ENCODE measurements at places on chromosomes 13 and 19.

GRCh38 chr13:113959198-113959597 lies 14.7 kb downstream of the C13orf46 start:
- no peak for DNase-seq

GRCh38 chr19:38223119-38223523 lies 901 bp downstream of the DPF1 start:
- no peak for DNase-seq

DNA sequence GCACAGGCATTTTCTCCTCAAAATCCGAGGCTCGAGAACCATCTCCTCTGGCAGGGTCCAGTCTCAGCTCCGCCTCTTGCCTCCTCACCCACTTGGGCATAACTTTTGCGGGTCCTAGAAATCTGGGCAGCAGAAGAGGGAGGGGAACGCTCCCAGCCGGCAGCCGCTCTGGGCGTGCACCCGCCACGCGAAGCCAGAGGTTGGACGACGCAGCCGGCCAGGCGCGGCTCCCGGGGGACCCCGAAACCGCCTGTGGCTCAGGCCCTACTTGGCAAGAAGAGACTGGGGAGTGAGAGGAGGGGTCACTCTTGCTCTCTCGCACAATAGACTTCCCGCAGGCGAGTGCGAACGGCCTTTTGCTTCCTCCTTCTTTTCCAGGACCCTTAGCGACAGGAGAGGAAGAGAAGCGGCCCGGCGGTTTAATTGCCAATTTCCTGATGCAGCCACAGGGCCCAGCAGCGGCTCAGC lies 6.0 kb upstream of the SOX1 start:
- no peak for DNase-seq

DNA sequence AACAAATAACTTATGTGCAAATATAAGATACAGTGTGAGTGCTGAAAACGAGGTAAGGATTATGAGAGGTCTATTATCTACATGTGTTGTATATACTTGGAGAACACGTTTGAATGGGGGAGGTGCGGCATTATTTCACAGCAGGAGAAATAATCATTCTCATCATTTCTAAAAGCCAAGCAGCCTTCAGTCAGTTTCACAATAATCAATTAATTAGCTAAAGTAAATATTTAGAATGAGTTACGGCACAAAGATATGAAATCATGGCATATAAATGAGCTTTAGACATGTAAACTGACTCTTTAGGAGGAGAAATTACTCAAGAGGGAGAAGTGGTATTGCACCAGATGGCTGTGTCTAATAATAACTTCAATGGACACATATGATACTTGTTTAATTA lies 366.6 kb downstream of the DNAJC15 start:
- no peak for DNase-seq

GRCh38 chr13:72839831-72840426 lies 58.0 kb downstream of the PIBF1 start:
- DNase-seq, result no peak

DNA sequence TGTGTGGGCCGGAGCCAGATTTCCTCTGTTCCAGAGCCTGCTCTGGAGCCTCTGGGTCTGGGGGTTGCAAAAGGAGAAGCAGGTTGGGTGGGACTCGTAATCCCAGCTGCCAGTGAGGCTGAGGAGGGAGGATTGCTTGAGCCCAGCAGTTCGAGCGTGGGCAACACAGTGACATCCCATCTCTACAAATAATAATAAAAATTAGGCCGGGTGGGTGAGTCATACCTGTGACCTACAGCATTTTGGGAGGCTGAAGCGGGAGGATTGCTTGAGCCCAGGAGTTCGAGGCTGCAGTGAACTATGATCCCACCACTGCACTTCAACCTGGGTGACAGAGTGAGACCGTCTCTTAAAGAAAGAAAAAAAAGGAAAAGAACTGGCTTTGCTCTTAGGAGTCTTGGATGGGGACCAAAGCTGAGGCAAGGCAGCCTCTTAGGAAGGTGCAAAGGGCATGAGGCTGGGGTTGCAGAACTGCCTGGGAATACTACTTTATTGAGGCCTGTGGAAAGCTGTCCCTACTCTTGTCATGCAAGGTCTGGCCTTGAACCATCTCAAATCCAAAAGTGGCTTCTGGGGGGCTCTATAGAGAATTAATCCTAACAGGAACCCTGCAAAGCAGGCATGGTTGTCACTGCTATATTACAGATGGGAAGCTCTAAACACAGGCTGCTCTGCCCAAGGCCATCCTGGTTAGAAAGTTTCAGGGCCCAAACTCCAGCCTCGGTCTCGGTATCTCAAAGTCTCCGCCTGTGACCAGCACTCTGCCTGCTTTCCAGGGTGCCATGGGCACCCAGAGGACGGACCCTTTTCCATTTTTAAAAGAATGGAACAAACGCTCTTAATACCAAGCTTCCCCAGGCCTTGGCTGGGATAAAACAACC lies 880 bp upstream of the C19orf12 start:
- no peak for DNase-seq

GRCh38 chr19:47762151-47762550 lies 16.4 kb upstream of the SELENOW start:
- DNase-seq, result no peak

GRCh38 chr19:29364999-29365398 lies 152.0 kb upstream of the UQCRFS1 start:
- DNase-seq, result no peak

DNA sequence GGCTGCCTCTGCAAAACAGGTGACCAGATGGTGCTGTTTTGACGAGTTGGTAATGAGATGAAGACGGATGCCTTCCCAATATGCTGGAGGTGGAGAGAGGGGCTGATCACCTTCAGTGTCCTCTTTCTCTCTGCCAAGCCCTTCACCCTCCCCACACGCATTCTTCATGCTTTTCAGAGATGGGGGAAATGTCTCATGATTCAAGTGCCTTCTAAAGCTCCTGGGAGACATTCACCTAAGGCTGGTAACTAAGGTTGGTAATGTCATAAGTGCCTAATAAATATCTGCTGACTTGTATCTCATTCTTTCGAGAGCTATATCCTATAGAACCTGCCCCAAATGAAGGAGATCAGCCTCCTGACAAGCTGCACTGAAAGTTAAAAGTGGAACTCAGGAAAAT lies 86.2 kb upstream of the MBNL2 start:
- DNase-seq, result no peak

- no peak for DNase-seq
Observed at GRCh38 chr13:98984118-98984517, 6.3 kb upstream of the DOCK9 start.

GRCh38 chr19:56156768-56157167 lies 15.7 kb downstream of the ZNF444 start:
- no peak for DNase-seq

- no peak for DNase-seq
Observed at GRCh38 chr19:28607066-28607583, 605.8 kb downstream of the UQCRFS1 start.

DNA sequence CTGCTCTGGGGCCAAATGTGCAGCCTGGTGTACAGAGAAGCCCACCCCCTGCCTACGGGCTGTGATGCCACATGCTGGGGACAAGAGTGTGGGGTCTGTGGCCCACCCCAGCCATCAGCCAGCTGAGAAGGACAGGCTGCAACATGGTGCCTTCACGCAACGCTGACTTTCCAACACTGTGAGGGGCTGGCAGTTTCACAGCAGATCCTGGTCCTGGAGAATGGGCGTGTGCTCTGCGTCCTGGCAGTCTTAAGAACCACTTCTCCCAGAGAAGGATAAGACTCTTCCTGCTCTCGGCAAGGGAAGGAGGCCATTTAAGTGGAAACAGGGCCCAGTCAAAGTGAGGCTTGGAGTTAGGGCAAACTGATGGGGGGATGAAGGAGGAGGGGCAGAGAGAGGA lies 4.6 kb downstream of the LRRC4B start:
- no peak for DNase-seq

- DNase-seq, result no peak
Observed at GRCh38 chr19:1864480-1865171, 1.2 kb upstream of the KLF16 start.

DNA sequence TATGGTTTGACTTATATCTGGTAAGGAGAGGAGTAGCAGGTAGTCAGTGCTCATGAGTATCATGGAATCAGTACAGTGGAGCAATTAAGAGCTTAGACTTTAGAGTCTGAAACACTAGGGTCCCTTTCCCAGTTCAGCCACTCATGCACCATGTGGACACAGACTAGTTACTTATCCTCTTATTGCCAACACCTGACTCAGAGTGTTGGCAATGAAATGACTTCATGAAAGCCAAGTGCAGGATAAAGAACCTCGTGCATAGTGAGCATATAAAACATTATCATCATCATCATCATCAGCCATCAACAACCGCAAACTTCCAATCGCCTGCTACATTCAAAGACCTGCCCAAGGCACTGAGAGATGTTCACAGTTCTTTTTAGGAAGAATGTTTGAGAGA lies 164.2 kb downstream of the FOXO1 start:
- DNase-seq, result no peak

DNA sequence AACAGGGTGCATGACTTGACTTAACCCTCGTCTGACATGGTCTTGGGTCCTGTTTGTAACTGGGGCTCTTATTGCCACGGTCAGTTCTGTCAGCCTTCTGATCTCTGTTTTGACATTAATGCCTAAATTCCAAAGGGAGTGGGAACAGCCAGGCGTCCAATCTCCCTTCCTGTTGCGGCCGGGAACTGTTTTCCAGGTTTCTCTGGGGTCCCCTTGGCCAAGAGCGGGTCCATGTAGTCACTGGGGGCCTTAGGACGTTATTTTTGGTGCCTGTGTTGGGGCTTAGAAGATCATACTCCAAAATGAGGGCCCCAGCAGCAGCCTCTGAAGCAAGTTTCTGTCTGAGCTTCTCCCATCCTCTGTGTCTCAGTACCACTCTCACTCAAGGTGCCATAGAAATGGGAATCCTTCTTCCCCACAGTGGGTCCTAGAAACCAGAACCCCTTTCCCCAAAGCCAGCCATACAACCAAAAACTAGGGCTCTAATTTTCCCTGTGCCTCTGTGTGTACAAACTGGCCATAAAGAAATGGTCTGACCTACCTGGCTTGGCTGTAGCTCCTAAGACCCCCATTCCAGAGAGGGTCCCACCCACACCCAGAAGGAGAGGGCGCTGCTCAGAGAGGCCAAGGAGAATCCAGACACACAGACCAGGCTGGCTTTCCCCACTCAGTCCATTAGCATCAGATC lies 50.4 kb downstream of the C13orf46 start:
- DNase-seq, result no peak

DNA sequence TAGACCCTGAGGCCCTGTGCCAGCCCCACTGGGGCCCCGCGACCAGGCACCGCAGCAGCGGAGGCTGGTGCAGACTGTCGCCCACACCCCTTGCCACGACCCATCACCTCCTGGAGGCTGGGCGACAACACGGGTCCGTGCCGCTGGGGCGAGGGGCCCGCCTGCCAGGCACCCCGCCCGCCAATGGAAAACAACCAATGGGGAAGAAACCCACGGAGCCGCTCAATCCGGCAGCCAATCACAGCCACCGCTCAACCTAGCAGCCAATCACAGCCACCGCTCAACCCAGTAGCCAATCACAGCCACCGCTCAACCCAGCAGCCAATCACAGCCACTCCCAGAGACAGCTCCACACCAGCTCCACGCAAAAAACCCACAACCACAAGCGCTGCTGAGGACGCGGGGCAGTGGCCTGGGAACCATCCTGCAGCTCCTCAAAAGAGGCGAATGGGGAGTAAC lies 29.7 kb downstream of the GPX4 start:
- DNase-seq, result no peak

DNA sequence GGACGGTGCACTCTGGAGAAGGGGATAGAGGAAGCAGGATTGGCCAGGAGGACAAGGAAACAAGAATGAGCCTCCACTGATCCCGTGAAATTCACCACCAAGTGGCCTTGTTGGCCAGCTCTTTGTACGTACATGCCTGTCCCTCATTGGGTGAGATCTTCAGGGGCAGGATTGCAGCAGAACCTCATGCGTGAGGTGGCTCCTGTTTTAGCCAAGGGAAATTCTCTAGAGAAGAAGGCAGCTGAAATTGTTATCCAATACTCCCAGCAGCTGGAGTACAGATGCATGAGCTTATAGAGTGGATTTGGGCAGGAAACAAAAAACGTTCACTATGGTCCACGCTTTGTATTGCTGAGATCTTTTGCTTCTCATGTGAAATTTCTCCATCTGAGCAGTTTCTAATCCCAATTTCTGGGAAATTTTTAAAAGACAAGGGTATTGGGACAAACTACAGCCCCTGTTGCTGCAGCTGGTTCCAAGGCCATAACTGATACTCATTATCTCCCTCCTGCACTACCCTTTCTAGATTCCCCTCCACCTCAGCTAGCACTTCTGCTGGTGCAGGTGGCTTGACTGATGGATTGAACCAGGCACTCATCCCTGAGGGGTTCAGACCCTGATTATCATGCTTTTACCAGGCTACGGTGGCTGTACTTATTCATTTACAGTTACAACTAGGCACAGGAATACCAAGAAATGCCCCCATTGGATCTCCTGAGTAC lies 3.9 kb upstream of the RNF6 start:
- DNase-seq, result no peak

Data from cerebellar nuclear complex (tissue), 1 donor.